ENCODE measurements at places on chromosomes 5 and 9. TPM values are rescaled to one million over a fixed set of nuclear protein-coding genes. Genes with fewer than 3 reads are reported as not detected.

The STPG3 gene
- total RNA-seq: not detected

The SYK gene
- total RNA-seq: 15.0 TPM

The LHX6 gene
- total RNA-seq: 12.2 TPM

The SPATA31D4 gene
- not detected for total RNA-seq

The GADD45G gene
- total RNA-seq: 4.5 TPM

The LOX gene
- 125 TPM for total RNA-seq

The CAVIN4 gene
- 1.3 TPM for total RNA-seq

The CLIC3 gene
- total RNA-seq: 3.8 TPM

The HSD17B4 gene
- 157 TPM for total RNA-seq

DNA sequence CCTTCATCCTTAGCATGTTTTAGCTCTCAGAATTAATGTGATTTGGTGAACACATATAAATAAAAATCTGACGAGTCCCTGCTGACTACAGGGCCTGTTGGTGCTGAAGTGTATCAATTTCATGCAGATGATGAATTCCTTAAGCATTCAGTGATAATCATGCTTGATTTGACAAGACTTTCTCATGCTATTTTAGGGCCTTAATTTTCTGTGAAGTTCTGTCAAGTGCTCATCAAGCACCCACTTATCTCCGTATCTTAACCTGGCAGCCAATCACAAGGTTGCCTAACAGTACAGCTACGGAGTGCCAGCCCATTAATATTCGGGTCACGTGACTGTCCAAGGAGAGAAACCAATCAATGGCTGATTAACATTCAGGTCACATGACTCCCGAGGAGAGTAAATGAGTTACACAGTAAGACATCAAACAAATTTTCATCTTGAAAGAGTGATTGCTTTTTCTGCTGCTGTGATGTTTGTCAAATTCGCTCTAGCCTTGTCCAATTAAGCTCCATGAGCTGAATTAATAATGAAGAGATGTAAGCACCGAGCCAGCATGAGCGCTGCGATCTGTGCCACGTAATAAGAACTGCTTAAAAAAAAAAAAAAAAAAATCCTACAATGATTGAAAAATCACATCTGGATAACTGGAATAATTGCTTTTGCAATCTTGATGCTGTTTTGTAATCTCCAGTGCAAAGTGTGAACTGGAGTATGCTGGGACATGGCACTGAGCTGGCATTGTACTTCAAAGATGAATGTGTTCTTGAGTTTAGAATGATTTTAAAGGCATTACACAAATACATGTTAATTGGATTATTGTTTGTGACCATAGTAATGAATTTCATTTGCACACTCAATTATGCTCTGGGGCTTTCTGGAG, 104.3 kb upstream of the SPATA31D4 start:
- H3K36me3 ChIP-seq: no peaks in the 10 kb centered on the region
- H3K4me3 ChIP-seq: no peak overlapping the region
- peaks cover 12% of the 10 kb centered on the region for H3K4me1 ChIP-seq
- DNase-seq: no peak

DNA sequence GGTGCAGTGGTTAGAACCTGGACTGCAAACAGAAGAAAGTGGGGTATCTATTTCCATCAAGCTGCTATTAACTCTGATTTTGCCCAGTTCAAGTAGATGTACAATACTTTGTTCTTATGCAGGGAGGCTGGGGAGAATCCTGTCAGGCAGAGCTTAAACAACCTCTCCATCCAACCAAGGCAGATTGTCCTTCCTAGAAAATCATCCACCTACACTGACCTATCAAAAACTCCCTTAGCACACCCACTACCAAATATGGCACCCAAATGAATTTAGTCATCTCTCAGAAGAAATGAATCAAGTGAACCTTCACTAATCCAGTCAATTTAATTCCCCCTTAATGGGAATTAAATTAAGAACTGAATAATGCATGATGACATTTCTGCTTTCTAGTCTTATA, 18.4 kb upstream of the HEMGN start:
- H3K4me1 ChIP-seq: no peaks in the 10 kb centered on the region
- DNase-seq: no peak
- H3K27me3 ChIP-seq: no peaks in the 10 kb centered on the region
- H3K4me3 ChIP-seq: no peak overlapping the region
- no peak overlapping the region for H3K27ac ChIP-seq

GRCh38 chr9:16553869-16554540, 316.5 kb downstream of the BNC2 start:
- no peak for DNase-seq
- no peaks in the 10 kb centered on the region for H3K27me3 ChIP-seq
- no peaks in the 10 kb centered on the region for H3K4me1 ChIP-seq
- no peak overlapping the region for H3K4me3 ChIP-seq
- no peak overlapping the region for H3K27ac ChIP-seq

- DNase-seq: no peak
- H3K27ac ChIP-seq: no peak overlapping the region
- no peaks in the 10 kb centered on the region for H3K36me3 ChIP-seq
- no peak overlapping the region for H3K4me3 ChIP-seq
- no peaks in the 10 kb centered on the region for H3K4me1 ChIP-seq
Observed at GRCh38 chr5:97297704-97298091, 114.7 kb upstream of the RIOK2 start.

GRCh38 chr9:137429546-137429890, 6.3 kb downstream of the NOXA1 start:
- H3K4me3 ChIP-seq: no peak overlapping the region
- no peaks in the 10 kb centered on the region for H3K4me1 ChIP-seq
- H3K36me3 ChIP-seq: no peaks in the 10 kb centered on the region
- DNase-seq: peak; percentile 61
- no peaks in the 10 kb centered on the region for H3K27me3 ChIP-seq

- no peaks in the 10 kb centered on the region for H3K4me1 ChIP-seq
- no peak overlapping the region for H3K4me3 ChIP-seq
- peaks cover 4% of the 10 kb centered on the region for H3K36me3 ChIP-seq
- H3K27me3 ChIP-seq: no peaks in the 10 kb centered on the region
Observed at GRCh38 chr5:41851116-41851515, 19.1 kb downstream of the OXCT1 start.

- H3K27me3 ChIP-seq: no peaks in the 10 kb centered on the region
- H3K27ac ChIP-seq: no peak overlapping the region
- no peaks in the 10 kb centered on the region for H3K4me1 ChIP-seq
- H3K36me3 ChIP-seq: no peaks in the 10 kb centered on the region
- no peak for DNase-seq
Observed at GRCh38 chr9:136728548-136729123, 14.1 kb downstream of the LCN10 start.

DNA sequence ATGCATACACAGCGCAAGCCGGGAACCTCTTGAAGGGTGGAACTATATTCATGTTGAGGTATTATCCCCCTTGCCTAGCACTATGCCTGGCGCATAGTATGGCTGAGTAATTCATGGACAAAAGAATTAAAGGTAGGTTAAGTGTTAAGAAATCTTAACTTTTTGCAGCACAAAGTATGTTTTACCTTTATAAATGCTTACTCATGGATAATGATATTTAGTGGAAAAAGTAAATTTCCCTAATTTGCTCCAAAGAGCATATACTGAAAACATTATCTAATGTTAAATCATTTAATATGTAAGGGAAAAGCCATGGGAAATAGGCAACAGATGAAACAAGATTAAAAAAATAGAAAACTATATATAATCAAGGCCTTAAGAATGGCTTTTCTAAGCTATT, 296.2 kb downstream of the PJA2 start:
- H3K36me3 ChIP-seq: no peaks in the 10 kb centered on the region
- H3K27ac ChIP-seq: no peak overlapping the region
- no peaks in the 10 kb centered on the region for H3K27me3 ChIP-seq

- H3K27ac ChIP-seq: no peak overlapping the region
- no peak overlapping the region for H3K4me3 ChIP-seq
- no peak for DNase-seq
- no peaks in the 10 kb centered on the region for H3K4me1 ChIP-seq
Observed at GRCh38 chr9:34985311-34985899, 4.1 kb upstream of the DNAJB5 start.

GRCh38 chr5:135400866-135401265, 1.8 kb upstream of the MACROH2A1 start:
- no peaks in the 10 kb centered on the region for H3K27me3 ChIP-seq
- H3K27ac ChIP-seq: no peak overlapping the region
- peaks cover 4% of the 10 kb centered on the region for H3K4me1 ChIP-seq
- H3K4me3 ChIP-seq: no peak overlapping the region
- no peak for DNase-seq
